Suprapubic skin (tissue), 4 donors: ENCODE measurements at places on chromosomes 2 and 18. TPM values are rescaled to one million over a fixed set of nuclear protein-coding genes. Genes with fewer than 3 reads are reported as not detected.
A peak's percentile ranks its signal among the peaks of the same experiment; 100 is the strongest.

The GAL3ST2 gene
- not detected for total RNA-seq

The CD207 gene
- total RNA-seq: 43.4 TPM

The LOXHD1 gene
- 0.30 TPM for total RNA-seq

The ALK gene
- total RNA-seq: 0.42 TPM

The ZAP70 gene
- 3.0 TPM for total RNA-seq

The VAMP5 gene
- 20.0 TPM for total RNA-seq

The GAD1 gene
- not detected for total RNA-seq

GRCh38 chr18:13444430-13445240, 226.1 kb downstream of the LDLRAD4 start:
- peaks cover 9% of the 10 kb centered on the region for H3K4me1 ChIP-seq
- no peak overlapping the region for H3K27ac ChIP-seq
- DNase-seq: no peak

DNA sequence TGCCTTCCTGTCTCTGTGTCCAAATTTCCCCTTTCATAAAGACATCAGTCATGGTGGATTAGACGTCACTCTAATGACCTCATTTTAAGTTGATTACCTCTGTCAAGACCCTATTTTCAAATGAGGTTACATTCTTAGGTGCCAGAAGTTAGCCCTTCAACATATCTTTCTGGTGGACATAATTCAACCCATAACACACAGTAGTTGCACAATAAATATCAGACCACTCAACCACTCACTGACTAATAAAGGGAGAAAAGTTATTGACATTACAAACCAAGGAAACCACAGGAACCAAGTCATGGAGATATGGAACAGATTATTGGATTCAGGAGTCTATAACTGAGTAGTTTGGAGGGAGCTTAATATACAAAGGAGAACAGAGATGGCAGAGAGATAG, 377.4 kb upstream of the ACVR2A start:
- peaks cover 14% of the 10 kb centered on the region for H3K4me1 ChIP-seq
- H3K36me3 ChIP-seq: no peaks in the 10 kb centered on the region
- no peak overlapping the region for H3K27ac ChIP-seq
- H3K27me3 ChIP-seq: no peaks in the 10 kb centered on the region

- DNase-seq: no peak
- no peaks in the 10 kb centered on the region for H3K36me3 ChIP-seq
- H3K27me3 ChIP-seq: no peaks in the 10 kb centered on the region
- no peak overlapping the region for H3K4me3 ChIP-seq
Observed at GRCh38 chr18:46163941-46164499, 59.8 kb downstream of the HAUS1 start.

GRCh38 chr18:63999871-64000270, 30.0 kb downstream of the SERPINB8 start:
- no peak overlapping the region for H3K4me3 ChIP-seq
- no peak overlapping the region for H3K27ac ChIP-seq
- no peak for DNase-seq
- H3K27me3 ChIP-seq: no peaks in the 10 kb centered on the region
- H3K4me1 ChIP-seq: no peaks in the 10 kb centered on the region

- H3K36me3 ChIP-seq: peaks cover 32% of the 10 kb centered on the region
- DNase-seq: no peak
- no peaks in the 10 kb centered on the region for H3K27me3 ChIP-seq
Observed at GRCh38 chr2:217827430-217828201, 175.2 kb downstream of the TNS1 start.

DNA sequence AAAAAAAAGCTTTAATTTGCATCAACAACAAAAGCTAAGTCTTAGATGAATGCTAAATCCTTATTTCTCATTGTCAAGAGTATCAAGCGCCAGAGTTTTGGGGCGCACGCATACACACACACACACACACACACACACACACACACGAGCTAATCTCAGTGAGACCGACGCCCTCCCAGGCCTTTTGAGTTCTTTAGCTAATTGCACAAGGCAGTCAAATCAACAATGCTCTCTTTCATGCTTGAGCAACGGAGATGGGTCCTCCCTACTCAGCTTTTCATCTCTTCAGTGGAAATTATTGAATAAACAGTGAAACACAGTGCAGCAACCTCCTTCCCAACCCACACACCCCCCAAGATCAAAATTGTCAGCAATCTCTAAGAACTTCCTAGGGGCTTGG, 19.2 kb downstream of the GKN1 start:
- peaks cover 4% of the 10 kb centered on the region for H3K4me1 ChIP-seq
- no peak overlapping the region for H3K4me3 ChIP-seq
- no peaks in the 10 kb centered on the region for H3K36me3 ChIP-seq
- H3K27ac ChIP-seq: no peak overlapping the region
- H3K27me3 ChIP-seq: no peaks in the 10 kb centered on the region

DNA sequence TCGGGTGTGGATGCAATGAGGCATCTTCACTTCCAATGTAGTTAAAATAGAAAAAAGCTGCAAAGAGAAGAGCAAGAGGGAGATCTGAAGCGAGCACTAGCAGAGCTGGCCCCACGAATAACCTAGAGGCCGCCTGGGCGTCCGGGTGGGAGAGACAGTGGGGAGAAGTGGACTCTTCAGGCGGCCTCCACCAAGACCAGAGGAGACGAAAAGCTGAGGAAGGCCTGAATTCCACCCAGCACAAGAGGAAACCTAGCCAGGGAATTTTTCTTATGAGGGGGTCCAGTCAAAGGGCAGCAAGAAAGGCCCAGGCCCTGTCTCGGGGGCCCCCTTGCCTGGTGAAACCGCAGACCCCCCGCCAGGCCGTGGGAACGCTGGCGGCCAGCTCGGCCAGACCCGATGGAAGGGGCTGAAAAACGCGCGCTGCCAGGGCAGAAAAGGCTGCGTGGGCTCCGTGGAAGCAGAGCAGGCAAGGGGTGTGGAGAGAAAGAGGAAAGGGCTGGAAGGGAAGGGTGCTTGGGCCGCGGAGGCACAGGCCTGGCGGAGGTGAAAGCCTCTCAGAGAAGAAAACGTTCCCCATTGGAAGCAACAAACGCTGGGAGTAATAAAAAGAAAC, 69.2 kb downstream of the KCTD1 start:
- H3K27ac ChIP-seq: peak overlapping the region; percentile 14
- H3K4me3 ChIP-seq: no peak overlapping the region
- no peaks in the 10 kb centered on the region for H3K27me3 ChIP-seq
- H3K36me3 ChIP-seq: peaks cover 6% of the 10 kb centered on the region

DNA sequence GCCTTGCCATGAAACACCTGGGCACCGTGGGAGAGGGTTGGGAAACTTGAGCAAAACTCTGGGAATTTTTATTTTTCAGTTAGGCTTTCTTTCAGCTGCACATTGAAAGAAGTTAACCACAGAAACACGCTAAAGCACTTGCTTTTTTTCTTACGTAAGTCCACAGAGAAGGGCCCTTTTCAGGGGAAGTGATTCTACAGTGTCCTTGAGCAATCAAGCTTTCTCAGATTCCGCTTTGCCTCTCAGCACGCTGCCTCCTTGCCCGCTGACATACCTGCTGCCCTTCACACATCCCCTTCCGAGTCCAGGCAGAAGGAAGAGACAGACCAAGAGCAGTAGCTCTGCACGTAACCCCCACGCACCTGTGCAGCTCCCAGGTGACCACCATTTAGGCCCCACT, 135.5 kb upstream of the MYT1L start:
- H3K27ac ChIP-seq: no peak overlapping the region
- H3K27me3 ChIP-seq: no peaks in the 10 kb centered on the region
- no peak overlapping the region for H3K4me3 ChIP-seq

GRCh38 chr2:238080518-238080917, 19.6 kb upstream of the ESPNL start:
- H3K36me3 ChIP-seq: peaks cover 41% of the 10 kb centered on the region
- no peak overlapping the region for H3K27ac ChIP-seq
- no peaks in the 10 kb centered on the region for H3K4me1 ChIP-seq
- no peak for DNase-seq
- H3K27me3 ChIP-seq: no peaks in the 10 kb centered on the region
- no peak overlapping the region for H3K4me3 ChIP-seq

- H3K4me3 ChIP-seq: no peak overlapping the region
- DNase-seq: no peak
- no peaks in the 10 kb centered on the region for H3K27me3 ChIP-seq
- H3K4me1 ChIP-seq: no peaks in the 10 kb centered on the region
- H3K27ac ChIP-seq: no peak overlapping the region
- H3K36me3 ChIP-seq: peaks cover 26% of the 10 kb centered on the region
Observed at GRCh38 chr2:152740743-152741328, 22.4 kb downstream of the ARL6IP6 start.

- peaks cover 44% of the 10 kb centered on the region for H3K4me1 ChIP-seq
- H3K27ac ChIP-seq: peak overlapping the region; percentile 57
- H3K4me3 ChIP-seq: peak overlapping the region; percentile 71
- DNase-seq: no peak
Observed at GRCh38 chr18:2906704-2907549, 60.1 kb downstream of the EMILIN2 start.
